ENCODE measurements at places on chromosomes 7 and 10.

DNA sequence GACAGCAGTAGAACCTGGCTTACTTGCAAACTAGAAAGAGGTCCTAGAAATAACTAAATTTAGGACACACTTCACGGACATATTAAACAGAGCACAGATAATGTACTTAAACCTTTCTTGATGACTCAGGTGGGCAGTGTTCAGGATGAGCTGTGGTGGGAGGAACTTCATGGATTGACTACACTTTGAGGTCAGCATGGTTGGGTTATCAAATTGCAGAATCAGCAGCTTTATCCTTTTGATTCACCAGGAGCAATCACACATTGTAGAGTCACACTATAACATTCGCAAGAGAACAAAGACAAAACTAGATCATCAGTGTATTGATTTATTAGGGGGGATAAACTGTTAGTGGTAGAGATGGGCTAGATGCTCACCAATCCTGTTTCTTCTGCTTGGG, 38.6 kb upstream of the AGK start:
- DNase-seq: no peak

GRCh38 chr7:40199076-40199802, 64.4 kb downstream of the SUGCT start:
- peak; percentile 84 for DNase-seq

DNA sequence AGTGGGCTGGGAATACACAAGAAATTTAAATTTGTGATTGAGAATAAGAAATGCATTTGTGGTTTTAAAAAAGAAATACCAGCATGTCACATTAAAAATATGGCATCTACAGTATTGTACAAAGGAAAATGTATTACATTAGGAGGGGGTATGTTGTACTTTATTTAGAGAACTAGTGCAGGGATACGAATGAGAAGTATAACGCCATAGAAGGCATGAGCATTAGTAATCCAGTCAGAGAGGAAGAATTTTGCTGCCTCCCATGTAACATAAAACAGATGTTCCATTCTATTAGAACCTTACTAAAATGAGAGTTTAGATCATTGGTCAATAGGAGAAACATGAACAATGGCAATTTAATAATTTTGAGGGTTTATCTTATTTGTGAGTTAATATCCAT, 182.2 kb downstream of the ADK start:
- peak; percentile 11 for DNase-seq

GRCh38 chr10:51000976-51001375, 73.3 kb upstream of the PRKG1 start:
- DNase-seq: peak; percentile 81

DNA sequence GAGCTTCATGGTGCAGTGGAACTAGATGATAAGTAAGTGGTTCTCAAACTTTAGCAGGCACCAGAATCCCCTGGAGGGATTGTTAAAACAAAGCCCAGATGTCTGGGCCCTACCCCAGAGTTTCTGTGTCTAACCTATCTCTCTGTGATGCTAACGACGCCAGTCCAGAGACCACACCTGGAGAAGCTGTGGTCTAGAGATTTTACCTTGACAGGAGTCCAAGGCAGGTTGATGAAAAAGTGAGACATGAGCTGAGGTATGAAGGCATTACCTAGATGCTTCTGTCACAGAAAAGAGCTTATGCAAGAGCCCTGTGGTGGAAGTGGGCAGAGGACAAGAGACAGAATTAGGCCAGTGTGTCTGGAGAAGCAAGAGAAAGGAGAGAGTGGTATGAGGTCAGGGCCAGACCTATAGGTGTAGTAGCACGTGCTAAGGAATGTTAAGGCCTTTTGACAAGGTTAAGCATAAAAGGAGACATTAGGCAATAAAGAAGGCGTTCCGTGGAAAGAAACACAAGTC, 184.3 kb upstream of the TCF7L2 start:
- DNase-seq: no peak

DNA sequence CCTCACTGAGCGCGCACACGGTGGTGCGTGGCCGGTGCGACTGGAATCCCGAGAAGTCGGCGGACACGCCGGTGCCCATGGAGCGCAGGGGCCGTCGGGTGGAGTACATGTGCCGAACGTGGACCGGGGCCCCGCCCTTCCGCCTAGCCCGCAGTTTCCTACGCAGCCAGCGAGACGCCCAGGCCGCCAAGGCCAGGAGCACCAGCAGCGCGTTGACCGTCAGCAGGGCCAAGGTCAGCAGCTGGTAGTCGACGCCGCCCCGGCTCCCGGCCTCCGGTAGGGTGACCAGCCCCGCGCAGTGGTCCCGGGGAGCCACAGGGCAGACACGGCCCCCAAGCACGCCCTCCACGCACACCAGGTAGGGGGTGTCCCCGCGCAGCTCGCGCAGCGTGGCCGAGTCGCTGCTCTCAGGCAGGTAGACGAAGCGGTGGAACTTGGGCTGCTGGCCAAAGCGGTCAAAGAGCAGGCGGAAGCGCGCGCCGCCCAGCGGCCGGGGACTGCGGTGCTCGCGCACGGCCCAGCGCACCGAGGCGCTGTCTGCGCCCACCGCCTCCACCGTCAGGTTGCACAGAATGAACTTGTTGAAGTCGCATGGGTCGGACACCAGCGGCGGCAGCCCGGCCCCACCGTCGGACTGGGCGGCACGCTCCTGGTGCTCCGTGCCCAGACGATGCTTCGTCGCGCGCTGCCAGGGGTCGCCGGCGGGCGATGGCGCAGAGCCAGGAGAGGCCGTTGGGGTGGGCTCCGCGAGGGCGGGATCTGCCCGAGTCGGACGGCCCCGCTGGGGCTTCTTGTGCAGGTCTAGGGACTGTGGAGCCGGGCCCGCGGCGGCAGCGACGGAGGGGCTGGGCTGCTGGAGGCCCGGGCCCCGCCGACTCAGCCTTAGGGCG, 2.2 kb downstream of the TRIL start:
- DNase-seq: peak; percentile 37

DNA sequence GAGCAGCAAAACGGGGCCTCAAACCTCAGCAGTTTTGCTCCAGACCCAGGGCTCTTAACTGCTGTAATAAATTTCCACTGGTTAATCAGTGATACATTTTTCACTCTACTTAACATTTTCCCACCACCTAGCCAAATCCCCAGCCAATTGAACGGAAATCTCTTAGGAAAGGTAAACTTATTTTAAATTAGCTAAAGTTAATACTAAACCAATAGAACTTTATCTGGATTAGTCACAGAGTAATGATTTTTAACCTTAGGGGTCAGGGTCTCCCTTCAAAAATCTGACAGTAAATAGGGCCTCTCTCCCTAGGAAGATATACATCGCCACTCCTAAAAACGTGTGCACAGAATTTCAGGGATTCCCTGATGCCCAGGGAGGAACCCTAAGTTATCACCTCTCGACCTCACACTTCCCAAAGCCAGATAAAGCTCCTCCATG, 87.4 kb upstream of the KMT2E start:
- DNase-seq: no peak

DNA sequence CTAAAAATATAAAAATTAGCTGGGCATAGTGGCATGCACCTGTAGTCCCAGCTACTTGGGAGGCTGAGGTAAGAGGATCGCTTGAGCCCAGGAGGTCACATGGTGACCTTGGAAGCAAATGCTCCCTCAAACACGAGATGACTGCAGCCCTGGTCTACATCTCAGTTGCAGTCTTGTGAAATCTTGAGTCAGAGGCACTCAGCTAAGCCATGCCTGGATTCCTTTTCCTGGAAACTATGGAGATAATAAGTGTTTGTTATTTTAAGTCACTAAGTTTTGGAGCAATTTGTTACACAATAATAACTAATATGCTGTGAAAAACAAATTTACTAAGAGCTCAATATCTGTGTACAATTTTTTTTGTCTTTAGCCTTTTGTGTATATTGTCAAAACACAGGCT, 284.3 kb upstream of the KAT6B start:
- DNase-seq: peak; percentile 93

GRCh38 chr10:130440494-130440893, 304.3 kb downstream of the GLRX3 start:
- no peak for DNase-seq

DNA sequence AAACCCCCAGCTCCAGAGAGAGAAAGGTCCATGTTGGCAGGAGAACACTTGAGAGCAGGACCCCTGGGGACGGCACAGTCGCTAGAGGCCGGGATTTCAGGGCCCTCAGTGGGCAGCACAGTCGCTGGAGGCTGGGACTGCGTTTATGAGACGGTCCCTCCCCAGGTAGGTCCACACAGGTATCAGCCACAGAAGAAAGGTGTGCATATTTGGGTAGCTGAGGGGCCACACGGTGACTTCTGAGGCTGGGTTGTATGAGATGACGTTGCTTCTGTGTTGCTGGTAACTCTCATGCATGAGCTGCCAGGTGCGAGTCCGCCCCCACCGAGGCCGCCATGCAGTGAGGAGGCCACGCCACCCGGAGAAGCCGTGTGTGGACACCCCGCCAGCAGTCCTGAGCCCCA, 56.9 kb upstream of the PPP2R2D start:
- no peak for DNase-seq

DNA sequence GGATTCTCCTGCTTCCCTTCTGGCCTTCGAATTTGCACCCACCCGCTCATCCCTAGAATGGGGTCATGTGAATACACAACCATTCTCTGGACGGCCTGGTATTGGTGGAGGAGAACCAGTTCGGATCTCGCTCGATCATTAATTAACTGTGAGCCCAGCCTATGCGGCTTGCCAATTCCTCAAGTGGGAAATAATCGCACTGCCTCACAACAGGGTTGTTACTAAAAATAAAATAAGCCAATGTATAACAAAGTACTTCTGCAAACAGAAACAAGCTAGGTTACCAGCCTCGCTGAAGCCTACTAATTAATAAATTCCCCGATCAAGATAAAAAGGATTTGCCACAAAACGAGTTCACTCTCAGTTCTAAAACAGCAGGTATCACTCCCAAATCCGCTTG, 16.2 kb downstream of the CTBP2 start:
- DNase-seq: no peak

GRCh38 chr10:29623797-29624196, 11.0 kb downstream of the SVIL start:
- DNase-seq: no peak

- no peak for DNase-seq
Observed at GRCh38 chr7:83610649-83611304, 38.2 kb downstream of the SEMA3E start.

- no peak for DNase-seq
Observed at GRCh38 chr10:48576501-48576900, 28.4 kb downstream of the ARHGAP22 start.

- no peak for DNase-seq
Observed at GRCh38 chr7:29359482-29360093, 165.0 kb downstream of the CHN2 start.

- no peak for DNase-seq
Observed at GRCh38 chr7:44083796-44084195, 1.5 kb upstream of the POLM start.

- DNase-seq: no peak
Observed at GRCh38 chr7:112942981-112943380, 143.6 kb downstream of the GPR85 start.

DNA sequence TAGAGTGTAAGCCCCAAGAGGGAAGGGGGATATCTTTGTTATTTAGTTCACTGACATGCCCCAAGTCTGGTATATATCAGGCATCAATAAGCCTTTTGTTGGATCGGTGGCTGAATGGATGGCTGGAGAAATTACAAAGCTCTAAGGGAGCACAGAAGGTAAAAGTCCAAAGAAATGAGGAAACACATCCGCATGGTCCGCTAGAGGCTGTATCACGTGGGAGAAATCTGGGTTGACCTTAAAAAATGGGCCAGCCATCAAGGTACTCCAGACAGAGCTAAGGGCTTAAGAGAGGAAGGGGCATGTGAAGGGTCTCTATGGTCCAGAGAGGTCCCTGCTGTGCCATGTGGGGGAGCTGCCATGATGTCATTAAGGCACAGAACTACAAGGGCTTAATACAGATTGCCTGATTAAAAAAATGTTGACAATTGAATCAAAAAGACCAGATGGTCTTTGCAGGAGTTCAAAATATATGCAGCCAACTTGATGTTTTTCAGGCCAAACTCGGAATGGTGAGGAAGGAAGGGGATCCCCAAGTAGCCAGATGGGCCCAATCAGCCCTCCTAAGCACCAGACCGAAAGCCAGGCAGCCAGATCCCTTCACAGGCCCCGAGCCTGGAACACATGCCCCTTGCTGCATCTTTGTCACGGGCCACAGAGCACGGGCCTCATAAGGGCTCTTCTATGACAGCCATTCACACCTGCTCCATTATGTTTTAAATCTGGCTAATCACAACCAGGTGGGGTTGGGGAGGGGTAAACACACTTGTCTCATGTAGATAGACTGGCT, 31.9 kb downstream of the SCRN1 start:
- no peak for DNase-seq

GRCh38 chr7:63031838-63032436, 966.7 kb upstream of the ZNF722 start:
- DNase-seq: no peak

DNA sequence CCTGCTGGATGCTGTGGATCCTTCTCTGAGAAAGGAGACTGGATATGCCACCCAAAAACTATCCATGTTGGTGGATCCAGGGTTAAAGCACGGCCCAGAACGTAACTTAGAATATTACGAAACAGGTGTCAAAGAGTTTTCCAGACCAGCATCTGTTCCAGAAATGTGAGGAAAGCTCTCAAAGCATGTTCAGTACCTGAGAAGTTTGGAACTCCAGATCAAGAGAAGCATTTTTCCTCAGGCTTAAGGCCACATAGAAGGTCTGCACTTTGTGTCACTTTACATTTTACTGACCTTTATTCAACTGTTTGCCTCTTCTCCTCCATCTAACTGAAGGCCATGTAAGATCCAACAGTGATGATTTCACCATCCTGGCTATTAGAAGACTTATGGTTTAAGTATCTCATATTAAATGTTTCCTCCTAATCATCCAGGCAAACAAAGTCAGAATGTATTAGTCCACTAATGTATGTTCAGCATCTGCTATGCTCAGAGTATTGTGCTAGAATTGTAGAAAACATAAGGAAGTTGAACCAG, 340.7 kb upstream of the LRGUK start:
- DNase-seq: no peak

GRCh38 chr10:61992671-61993668, 91.5 kb downstream of the ARID5B start:
- peak; percentile 98 for DNase-seq

GRCh38 chr10:91164520-91165065, 55.9 kb upstream of the PCGF5 start:
- no peak for DNase-seq

GRCh38 chr10:4590807-4591206, 235.2 kb upstream of the AKR1E2 start:
- no peak for DNase-seq

DNA sequence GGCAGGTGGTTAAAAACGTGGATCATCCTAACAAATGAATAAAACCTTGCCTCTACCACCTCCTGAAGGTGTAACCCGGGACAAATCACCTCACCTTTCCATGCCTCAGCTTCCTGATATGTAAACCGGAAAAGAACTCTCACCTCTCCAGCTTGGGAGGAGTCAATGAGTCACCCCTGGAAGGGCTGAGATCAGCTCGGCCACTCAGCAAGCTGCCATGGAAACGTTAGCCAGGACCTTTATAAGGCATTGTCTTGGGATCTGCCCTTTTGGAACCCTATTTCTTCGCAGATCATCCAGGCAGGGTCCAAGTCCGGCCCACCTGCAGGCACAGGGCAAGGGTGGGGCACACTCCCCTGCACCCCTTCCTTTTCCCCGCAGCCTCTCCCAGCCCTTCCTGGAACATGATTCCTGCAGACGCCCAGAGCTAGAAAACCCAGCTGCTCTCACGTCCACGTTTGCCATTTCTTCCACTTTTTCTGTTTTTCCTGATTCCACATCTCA, 81.6 kb upstream of the PFKP start:
- peak; percentile 51 for DNase-seq

- no peak for DNase-seq
Observed at GRCh38 chr7:149254181-149254858, 7.7 kb upstream of the ZNF783 start.

GRCh38 chr10:52818019-52818418, 45.4 kb upstream of the MBL2 start:
- DNase-seq: peak; percentile 66

GRCh38 chr10:31789555-31789954, 139.1 kb downstream of the ARHGAP12 start:
- no peak for DNase-seq

All from cardiac fibroblast (primary cell).